Heart right ventricle (tissue), 16 donors: ENCODE measurements at places on chromosomes 3 and 15.

- DNase-seq = no peak
Measured at GRCh38 chr3:186493525-186494255, 50.5 kb downstream of the CRYGS start.

GRCh38 chr15:88223084-88223483 is 33.5 kb downstream of the NTRK3 start:
- DNase-seq = no peak

GRCh38 chr3:54777141-54777540 is 150.7 kb downstream of the LRTM1 start:
- DNase-seq = no peak

DNA sequence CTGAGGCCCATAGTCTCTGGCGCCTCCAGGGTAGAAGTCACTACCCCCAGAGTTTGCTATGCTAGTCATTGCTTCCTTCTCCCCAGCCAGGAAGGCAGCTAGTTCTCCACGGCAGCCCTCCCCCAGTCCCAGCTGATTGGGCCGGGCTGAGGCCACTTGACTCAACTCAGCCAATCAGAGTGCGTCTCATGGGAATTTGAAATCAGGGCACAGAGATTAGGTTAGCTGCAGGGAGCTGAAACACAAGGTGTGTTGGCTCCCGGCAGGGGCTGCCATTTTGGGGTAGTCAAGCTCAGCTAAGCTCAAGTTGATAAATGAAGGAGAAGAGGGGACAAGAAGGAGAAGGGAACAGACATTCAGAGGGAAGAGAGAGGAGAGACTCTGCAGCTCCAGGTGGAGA is 32.8 kb downstream of the LINGO1 start:
- peak; percentile 60 for DNase-seq

DNA sequence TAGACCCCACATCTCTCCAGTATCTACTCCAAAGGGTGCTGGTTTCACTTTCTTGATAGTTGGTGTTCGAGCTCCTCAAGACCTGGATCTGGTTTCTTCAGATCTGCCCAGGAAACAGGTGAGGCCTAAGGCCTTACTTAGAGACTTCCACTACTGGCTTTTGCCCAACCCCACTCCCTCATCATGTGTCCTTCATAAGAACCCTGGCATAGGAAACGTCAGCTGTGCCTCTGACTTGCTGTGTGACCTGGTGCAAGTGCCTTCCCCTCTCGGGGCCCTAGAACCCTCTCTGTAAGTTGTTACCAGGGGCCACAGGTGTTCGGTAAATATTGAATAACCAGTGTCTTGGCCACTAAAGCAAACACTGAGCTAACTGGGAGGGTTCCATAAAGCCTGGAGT is 3.9 kb downstream of the OXTR start:
- DNase-seq = no peak

DNA sequence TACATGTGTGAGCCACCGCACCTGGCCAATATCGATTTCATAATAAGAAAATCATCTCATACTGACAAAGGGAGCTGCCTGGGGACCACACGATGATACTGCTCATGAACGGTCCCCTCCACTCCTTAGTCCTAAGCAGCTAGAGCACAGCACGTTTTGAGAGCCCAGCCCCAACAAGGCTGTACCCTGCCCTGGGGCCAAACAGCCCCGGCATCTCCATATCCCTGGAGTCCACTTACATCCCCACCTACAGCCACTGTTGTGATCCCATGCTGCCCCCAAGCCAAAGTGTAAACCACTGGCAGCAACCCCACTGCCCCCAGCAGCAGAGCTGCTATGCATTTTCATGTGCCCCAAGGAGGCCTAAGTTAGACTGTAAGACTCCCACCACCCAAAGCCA is 52.8 kb downstream of the ADAM10 start:
- no peak for DNase-seq

GRCh38 chr3:145798696-145799537 is 362.1 kb downstream of the PLOD2 start:
- no peak for DNase-seq

DNA sequence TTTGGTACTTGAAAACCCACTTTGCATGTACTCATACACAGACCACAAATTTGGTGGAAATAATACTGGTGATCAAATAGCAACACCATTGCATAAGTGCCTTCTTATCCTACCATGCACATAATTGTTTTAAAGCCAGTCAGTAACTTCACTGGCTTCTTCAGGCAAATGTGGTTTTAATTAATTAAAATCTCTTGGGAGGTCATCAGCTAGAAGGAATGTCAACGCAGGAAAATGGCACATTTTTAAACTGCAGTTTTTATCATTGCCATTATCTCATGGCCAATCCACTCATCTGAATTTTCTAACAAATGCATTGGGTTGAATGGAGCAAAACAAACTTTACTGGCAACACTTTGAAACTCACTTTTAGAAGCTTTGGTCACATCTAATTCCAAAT is 105.7 kb upstream of the ZPLD1 start:
- DNase-seq = no peak

GRCh38 chr3:165196577-165197480 is 645 bp upstream of the SLITRK3 start:
- DNase-seq = no peak

GRCh38 chr3:112512320-112512719 is 13.0 kb upstream of the BTLA start:
- DNase-seq = no peak

GRCh38 chr15:48806151-48806550 is 4.7 kb downstream of the CEP152 start:
- DNase-seq = no peak

DNA sequence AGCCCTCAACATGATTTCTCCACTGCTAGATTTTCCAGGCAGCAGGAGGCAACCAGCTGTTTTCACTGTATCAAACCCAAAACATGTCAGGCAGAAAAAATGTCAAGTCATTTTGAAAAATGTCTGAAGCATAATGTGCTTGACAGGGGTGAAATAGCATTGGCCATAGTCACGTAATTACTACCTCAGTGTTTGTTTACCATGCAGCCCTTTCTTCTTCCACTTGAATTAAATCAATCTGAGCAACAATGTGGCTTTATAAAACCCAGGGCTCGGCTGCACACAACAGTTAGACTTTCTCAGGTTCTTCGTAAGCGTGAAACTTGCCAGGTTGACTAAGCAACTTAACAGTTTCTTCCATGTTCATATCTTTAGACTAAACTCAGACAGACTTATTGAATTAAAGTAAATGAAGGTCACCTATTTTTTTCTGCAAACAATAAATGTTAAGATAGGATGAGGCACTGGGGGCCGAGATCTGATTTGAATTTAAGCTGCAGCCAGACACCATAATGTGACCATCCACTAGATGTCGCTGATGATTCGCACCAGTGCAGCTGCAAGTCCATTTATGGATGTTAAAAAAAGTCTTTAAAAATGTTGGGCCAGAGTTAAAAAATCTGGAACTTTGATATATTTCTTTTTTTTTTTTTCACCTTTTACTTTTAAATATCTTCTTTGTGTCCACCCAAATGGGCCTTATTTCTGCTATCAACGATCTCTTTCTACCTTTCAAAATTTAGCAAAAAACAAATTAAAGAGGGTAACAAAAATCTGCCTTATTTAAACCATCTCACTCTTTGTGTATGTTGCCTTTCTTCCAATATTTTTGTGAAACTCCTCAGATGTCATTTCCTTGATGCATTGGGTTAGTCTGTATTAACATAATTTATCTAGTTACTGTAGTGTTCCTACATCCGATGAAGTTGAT is 305.9 kb downstream of the CACNA2D3 start:
- peak; percentile 48 for DNase-seq

DNA sequence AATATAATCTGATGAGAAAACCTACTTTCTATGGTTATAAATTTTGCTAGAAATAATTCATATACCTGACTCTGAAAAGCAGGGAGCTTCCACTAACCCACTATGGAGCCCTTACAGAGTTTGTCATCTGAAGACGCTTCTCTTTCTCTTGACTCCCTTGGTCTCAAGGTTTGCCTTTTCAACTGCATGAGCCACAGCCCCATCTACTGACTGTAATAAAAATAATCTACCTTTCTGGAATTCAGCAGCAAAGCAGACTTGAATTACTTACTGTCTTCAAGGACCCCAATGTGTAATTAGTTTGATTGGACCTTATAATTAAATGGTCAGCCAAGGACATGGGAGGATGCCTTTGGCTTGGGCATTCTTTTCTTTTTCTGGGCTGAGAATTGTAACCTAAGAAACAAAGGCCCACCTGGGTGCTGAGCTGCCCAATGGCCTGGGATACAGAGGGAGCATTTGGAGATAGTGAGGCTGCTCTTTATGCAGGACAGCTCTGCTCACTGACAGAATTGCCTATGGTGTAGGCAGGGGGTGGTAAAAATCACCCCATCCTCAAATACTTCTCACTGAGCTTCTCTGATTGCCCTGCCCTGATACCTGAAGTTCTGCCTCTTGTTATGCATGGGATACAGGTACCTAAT is 178.6 kb upstream of the TRIM42 start:
- no peak for DNase-seq

DNA sequence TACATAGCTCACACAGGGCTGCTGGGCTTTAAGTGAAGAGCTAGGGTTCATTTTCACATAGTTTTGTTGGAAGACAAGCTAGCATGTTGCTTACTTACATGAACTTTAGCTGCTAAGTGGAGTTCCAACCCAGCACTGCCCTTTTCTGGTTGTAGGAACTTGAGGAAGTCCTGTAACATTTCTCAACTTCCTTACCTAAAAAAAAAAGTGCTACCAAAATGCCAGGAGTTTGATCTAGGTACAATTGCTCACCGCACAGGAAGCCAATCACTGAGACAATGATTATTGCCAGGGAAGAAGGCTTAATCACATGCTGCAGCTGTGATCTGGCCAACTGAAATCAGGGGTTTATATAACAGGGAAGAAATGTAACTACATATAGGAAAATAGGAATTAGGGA is 52.8 kb downstream of the IL12A start:
- no peak for DNase-seq

DNA sequence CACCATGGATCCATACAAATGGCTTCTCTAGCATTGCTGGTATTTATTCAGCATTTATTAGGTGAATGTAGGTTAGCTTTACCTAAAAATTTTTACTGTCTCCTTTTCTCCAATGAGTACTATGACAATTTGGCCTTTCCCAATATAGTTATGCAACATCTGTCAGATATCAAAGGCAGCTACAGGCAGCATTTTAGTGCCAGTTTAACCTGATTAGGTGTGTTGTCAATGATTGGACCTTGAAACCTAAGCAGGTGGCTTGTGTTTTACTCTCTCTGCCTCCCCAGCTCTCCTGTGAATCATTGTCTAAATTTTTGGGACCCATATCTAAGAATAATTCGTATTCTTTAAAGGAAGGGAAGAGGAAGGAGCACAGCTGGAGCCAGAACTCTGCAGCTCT is 228.9 kb downstream of the KBTBD8 start:
- DNase-seq = no peak

DNA sequence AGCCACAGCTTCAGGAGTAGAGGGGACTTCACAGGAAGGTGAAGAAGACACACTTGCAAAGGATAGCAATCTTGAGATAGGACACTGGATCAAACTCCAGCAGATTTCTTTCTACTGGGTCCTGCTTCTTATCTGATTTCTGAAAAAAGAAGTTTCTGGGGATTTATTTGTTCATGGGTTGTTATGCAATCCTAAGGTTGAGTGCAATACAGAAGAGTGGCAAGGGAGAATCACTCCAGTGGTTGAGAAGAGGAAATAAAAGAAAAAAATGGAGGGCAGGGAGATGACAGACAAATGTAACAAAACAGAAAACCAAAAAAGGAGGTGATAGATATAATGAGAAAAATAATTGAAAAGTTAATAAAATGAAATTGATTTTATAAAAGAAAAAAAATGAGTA is 858.3 kb downstream of the TUSC7 start:
- no peak for DNase-seq

DNA sequence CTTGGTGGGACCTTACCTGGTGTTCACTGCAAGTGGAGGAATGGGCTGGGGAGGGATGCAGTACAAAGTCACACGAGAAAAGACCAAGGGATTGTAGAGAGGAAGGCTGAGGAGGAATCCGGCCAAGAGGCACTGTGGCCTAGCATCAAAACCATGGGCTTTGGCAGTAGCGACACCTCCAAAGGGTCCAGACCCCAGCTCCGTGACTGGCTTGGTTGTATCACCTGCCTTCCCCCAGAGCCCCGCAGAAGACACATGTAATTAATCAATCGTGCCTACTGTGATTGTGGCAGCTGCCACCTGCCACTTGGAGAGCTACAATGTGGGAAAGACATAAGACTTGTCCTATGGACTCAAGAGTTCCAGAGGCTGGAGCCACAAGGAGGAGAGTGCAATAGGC is 54.7 kb downstream of the ST8SIA2 start:
- no peak for DNase-seq

DNA sequence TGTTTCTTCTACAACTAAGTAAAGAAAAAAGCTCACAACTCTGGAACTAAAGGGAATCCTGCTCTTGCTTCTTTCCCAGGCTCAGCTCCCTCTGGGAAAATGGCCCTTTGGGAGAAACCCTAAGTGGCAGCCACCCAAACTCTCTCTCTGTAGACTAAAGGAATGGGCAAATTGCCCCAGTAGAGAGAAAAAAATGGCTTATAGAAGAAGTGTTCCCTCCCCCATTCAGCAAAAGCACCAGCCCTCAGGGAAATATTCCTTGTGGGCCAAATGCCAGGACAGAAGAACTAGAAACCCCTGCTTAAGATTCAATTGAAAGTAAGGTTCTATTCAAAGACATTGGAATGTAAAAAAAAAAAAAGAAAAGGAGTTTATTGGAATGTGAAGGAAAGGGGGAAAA is 603.7 kb upstream of the ALCAM start:
- no peak for DNase-seq

- DNase-seq = no peak
Measured at GRCh38 chr3:152121270-152121636, 147.5 kb upstream of the MBNL1 start.

DNA sequence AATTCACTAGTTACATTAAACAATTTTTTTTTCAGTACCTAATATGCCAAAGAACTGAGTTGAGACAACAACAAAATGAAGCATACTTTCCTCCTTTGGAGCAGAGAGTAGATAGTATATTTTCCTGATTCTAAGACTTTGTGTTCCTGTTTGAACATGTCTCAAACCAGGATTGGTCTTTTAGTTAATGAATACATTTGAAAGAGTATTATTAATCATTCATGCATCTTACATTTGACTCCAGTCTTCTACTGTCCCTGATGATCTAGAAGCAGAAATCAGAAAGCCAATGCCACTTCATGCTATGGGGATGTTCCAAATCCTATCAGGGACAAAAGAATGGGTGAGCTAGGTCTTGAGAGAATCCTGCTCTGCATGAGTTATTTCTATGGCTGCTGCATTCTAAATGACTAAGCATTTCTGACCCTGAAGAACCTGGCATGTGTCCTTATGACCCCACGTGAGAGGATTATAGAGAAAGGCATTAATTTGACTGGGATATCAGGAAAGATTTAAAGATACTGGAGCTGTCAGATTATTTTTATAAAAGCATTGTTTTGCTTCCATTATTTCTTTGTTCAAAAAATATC is 32.9 kb upstream of the MBNL1 start:
- no peak for DNase-seq

DNA sequence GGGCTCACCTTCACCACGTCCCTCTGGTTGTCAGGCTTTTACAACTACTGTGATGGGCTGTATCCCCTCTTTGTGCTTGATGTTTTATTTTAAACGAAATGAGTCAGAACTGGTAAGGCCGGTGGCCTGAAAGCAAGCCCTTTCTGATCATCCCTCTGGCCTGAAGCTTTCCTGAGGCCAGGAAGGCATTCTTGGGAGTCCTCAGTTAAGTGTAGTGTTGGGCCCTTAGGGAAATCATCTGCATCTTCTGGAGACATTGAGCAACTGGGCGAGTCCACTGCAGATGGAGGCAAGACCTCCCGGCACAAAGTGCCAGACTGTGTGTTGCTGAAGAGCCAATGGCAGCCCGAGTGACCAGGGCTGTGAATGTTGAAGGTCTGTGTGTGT is 33.0 kb upstream of the AMOTL2 start:
- DNase-seq = no peak

GRCh38 chr15:37103475-37104423 is 3.4 kb upstream of the MEIS2 start:
- DNase-seq = no peak
